Activated naive CD8-positive, alpha-beta T cell treated with anti-CD3 and anti-CD28 coated beads, Interleukin-2, amount 10 ng/mL, durations not matched to agents 7 days and 5 days (primary cell): ENCODE measurements at places on chromosomes 13 and 19. TPM values are rescaled to one million over a fixed set of nuclear protein-coding genes. Genes with fewer than 3 reads are reported as not detected.
A peak's percentile ranks its signal among the peaks of the same experiment; 100 is the strongest.

DNA sequence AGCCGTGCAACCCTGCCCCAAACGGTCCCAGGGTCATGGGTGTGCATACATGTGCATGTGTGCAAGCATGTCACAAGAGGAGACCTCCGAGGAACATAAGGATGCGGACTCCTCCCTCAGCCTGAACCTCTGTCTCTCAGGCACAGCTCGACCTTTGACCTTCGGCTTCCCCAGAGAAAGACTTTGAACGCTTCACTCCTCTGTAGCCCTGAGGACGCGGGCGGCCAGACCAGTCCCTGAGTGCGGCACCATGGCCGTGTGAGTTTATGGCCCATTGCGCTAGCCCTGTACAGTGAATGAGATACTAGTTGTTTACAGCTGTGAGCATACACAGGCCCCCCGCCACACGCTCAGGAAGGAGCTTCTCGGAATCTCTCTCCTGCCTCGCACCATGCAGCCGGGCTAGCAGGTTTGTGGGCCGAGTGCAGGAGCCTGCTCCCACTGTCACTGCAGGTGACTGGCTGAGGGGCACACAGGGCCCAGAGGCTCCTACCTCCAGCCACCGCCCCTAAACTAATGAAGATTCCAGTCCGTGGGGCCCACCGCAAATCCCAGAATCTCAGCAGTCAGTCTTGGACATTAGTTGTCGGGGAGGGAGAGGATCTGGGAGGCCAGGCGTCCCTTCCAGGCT is 10.8 kb downstream of the RASA3 start:
- peak overlapping the region; percentile 16 for H3K4me3 ChIP-seq
- peaks cover 18% of the 10 kb centered on the region for H3K36me3 ChIP-seq
- peaks cover 2% of the 10 kb centered on the region for H3K27me3 ChIP-seq
- no peak for DNase-seq

DNA sequence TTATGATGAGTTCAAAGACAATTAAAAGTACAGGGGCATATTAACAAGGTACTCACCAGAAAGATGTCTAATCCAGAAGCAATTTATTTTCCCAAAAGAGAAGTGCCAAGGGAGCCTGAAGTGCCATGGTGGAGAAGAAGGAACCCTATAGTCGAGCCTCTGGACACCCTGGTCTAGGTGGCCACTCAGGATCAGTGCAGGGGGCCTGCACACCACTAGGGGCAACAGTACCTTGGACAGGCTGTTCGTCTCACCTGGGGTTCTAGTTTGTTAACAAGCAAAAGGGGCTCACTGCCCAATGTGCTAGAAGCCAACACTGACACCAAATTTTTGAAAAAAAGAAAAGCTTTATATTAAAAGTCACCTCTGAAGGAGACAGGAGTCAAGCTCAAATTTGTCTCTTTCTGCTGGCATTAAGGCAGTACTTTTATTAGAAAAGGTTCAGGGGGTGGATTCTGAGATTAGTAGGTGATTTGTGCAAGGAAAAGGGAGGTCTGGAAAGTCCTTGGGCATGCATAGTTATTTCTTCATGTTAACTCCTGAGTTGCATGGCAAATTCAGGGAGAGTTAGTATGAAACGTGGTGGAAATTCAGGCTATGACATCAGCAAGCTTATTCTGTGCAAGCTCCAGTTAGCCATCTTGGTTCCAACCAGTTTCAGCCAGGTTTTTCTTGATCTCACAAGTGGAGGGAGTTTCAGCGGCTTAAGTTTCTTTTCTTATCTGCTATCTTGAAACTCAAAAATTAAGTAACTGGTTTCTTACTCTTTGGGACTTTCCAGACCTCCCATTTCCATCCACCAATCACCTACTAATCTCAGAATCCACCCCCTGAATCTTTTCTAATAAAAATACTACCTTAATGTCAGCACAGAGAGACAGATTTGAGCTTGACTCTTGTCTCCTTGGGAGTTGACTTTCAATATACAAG is 884 bp upstream of the CBY2 start:
- H3K27ac ChIP-seq = no peak overlapping the region
- no peak overlapping the region for H3K4me3 ChIP-seq
- H3K36me3 ChIP-seq = no peaks in the 10 kb centered on the region
- peaks cover 2% of the 10 kb centered on the region for H3K27me3 ChIP-seq

DNA sequence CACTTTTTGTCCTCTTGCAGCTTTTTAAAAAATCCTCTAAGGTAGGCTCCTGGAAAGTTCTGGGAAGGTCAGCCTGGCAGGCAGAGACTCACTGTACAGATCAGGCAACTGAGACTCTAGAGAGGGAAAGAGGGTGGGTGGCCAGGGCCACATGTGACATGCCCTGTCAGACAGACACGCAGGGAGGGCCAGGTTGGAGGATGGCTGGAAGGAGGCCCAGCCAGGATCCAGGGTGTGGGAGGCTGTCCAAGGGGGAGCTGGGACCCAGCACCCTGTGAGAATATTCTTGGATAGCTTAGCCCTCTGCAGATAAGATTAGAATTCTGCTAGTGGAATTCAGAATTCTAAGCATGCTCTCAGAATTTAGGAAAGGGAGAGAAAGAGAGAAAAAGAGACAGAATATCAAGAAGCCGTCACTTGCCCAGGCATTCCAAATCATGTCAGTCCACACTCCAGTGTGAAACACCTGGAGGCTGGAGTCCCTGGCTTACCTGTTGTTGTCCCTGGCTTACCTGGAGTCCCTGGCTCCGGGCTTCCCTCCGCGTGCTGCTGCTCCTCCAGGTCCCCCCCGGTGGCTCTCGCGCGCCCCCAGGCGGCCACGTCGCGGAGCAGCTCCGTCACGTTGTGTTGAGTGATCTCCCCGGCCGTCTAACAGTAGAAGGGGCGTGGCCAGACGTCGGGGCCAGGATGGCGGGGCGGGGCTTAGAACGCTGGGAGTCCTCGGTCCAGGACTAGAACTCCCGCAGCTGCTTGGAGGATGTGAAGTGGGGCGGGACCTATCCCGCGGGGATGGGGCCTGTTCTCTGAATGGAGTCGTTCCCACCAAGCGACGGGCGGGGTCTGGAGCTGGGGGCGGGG is 2.8 kb upstream of the TNNI3 start:
- H3K4me3 ChIP-seq = no peak overlapping the region
- no peaks in the 10 kb centered on the region for H3K36me3 ChIP-seq
- H3K4me1 ChIP-seq = peaks cover 10% of the 10 kb centered on the region
- H3K27me3 ChIP-seq = peaks cover 34% of the 10 kb centered on the region

DNA sequence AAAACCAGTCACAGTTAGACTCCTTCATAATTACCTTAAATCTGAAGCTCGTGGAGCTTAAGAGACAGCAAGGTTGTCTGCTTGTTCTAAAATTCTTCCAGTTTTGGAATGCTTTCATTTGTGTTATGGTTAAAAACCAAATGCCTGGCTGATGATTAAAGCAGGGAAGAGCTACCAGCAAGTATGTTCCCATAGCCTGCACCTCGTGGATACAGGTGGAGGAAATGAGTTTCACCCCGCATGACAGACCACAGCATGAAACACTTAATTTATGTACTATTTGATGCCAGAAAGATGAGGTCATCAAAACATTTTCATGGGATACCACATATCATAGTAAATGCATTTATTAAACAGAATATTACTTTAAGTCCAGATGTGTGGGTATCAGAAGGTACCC is 416 bp upstream of the DOCK9 start:
- H3K4me1 ChIP-seq = peaks cover 40% of the 10 kb centered on the region
- no peaks in the 10 kb centered on the region for H3K27me3 ChIP-seq
- peaks cover 9% of the 10 kb centered on the region for H3K36me3 ChIP-seq
- no peak for DNase-seq

- H3K27me3 ChIP-seq = no peaks in the 10 kb centered on the region
- peaks cover 3% of the 10 kb centered on the region for H3K4me1 ChIP-seq
- H3K36me3 ChIP-seq = peaks cover 3% of the 10 kb centered on the region
- no peak overlapping the region for H3K4me3 ChIP-seq
These were observed 68.0 kb downstream of the KDM4B start for GRCh38 chr19:5036698-5037563.

The FXYD7 gene
- total RNA-seq = 6.5 TPM

- no peak overlapping the region for H3K4me3 ChIP-seq
- no peaks in the 10 kb centered on the region for H3K27me3 ChIP-seq
- no peak overlapping the region for H3K27ac ChIP-seq
- DNase-seq = no peak
- no peaks in the 10 kb centered on the region for H3K4me1 ChIP-seq
- no peaks in the 10 kb centered on the region for H3K36me3 ChIP-seq
These were observed 194.3 kb downstream of the TEX29 start for GRCh38 chr13:111514610-111515306.

DNA sequence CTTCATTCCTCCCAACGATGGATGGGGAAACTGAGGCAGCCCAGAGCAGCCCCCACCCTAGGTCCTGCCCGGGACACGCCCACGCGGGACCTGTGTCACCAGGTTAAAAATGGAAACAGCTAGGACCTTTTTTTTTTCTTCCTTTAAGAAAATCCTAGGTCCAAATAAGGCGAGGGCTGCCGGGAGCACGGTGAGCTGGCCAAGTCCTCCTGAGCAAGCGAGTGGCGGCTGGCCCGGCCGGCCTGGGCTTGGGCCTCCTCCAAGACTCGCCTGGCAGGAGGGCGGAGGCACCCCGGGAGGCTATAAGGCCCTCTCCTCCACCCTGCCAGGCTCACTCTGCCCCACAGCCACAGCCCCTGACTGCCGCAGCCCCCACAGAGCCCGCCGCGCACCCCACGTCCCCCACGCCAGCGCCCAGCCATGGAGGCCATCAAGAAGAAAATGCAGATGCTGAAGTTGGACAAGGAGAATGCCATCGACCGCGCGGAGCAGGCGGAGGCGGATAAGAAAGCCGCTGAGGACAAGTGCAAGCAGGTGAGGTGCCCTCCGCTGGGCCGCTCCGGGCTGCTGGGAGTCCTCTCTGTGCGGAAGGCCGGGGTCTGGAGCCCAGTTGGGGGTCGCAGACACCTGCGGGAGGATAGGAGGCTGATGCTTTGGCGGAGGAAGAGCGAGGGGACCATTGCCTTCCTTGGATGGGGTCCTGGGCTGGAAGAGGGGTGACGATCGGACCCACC is 8.9 kb upstream of the TPM4 start:
- DNase-seq = no peak
- H3K27ac ChIP-seq = no peak overlapping the region
- H3K36me3 ChIP-seq = no peaks in the 10 kb centered on the region
- peaks cover 22% of the 10 kb centered on the region for H3K4me1 ChIP-seq

DNA sequence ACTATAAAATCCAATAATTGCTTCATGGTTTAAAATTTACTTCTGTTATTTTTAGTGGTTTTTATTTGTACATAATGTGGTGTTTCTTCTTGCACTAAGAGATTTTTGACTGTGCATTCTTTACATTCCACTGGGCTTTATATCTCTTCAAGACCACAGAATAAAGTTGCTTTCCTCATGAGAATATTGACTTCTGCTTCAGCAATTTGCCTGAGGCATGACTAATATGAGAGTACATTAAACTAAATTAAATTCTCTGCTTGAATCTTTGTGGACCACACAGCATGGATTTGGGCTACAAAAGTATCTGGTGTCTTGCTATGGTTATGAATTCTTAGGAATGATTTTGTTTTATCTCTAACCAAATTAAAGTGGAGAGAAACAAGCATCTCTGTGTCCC is 1463.4 kb upstream of the PCDH20 start:
- H3K36me3 ChIP-seq = no peaks in the 10 kb centered on the region
- H3K4me3 ChIP-seq = no peak overlapping the region
- DNase-seq = no peak
- no peaks in the 10 kb centered on the region for H3K4me1 ChIP-seq
- H3K27me3 ChIP-seq = no peaks in the 10 kb centered on the region

The CCNA1 gene
- total RNA-seq = 0.28 TPM

GRCh38 chr13:108313382-108313781 is 43.9 kb downstream of the TNFSF13B start:
- no peaks in the 10 kb centered on the region for H3K4me1 ChIP-seq
- peaks cover 2% of the 10 kb centered on the region for H3K27me3 ChIP-seq
- no peak for DNase-seq
- peaks cover 5% of the 10 kb centered on the region for H3K36me3 ChIP-seq
- no peak overlapping the region for H3K27ac ChIP-seq
- no peak overlapping the region for H3K4me3 ChIP-seq

DNA sequence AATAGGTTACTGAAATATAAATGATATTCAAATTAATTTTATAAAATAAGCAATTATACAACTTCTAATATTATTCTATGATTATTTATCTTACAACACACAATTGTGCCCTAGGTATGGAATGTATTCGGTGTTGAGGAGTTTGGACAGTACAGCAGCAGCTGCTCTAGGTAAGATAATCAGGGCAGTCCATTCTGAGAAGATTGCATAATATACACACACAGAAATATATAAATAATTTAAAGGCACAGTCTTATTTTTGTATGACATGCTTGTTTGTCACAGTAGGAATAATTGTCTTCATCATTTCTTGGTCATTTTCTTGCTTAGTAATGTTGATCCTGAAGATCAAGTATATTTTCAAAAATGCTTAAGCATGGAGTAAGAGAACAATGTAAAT is 849.4 kb upstream of the MIR17HG start:
- no peak for DNase-seq
- no peaks in the 10 kb centered on the region for H3K36me3 ChIP-seq
- H3K27ac ChIP-seq = no peak overlapping the region
- H3K27me3 ChIP-seq = no peaks in the 10 kb centered on the region
- H3K4me3 ChIP-seq = no peak overlapping the region
- H3K4me1 ChIP-seq = no peaks in the 10 kb centered on the region

GRCh38 chr13:68439817-68440216 is 1209.7 kb upstream of the PCDH9 start:
- no peaks in the 10 kb centered on the region for H3K27me3 ChIP-seq
- no peak for DNase-seq
- no peak overlapping the region for H3K27ac ChIP-seq
- no peaks in the 10 kb centered on the region for H3K4me1 ChIP-seq
- H3K4me3 ChIP-seq = no peak overlapping the region

DNA sequence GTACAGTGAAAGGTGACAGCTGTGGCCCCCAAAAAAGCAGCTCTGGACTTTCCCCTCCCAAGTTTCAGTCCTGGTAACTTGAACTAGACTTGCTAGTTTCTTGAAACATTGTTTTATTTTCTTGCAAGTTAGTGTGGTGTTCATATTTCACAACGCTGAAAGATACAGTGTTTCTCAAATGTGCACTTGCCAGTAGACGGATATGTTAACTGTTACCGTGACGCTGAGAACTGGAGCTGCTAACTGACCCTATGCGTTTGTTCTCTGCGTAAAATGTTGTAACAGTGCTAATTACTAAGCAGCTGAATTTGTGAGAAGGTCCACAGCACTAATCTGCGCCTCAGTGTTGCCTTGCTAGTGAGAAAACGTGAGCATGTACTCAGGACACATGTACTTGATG is 79.6 kb downstream of the GGACT start:
- peaks cover 2% of the 10 kb centered on the region for H3K27me3 ChIP-seq
- H3K4me1 ChIP-seq = peaks cover 7% of the 10 kb centered on the region
- no peak for DNase-seq
- peaks cover 1% of the 10 kb centered on the region for H3K36me3 ChIP-seq

- no peaks in the 10 kb centered on the region for H3K4me1 ChIP-seq
- no peak for DNase-seq
- no peak overlapping the region for H3K27ac ChIP-seq
- no peaks in the 10 kb centered on the region for H3K36me3 ChIP-seq
- H3K27me3 ChIP-seq = peaks cover 7% of the 10 kb centered on the region
These were observed 23.5 kb upstream of the SLC15A1 start for GRCh38 chr13:98775844-98776598.

GRCh38 chr19:28224441-28224840 is 988.5 kb downstream of the UQCRFS1 start:
- no peaks in the 10 kb centered on the region for H3K36me3 ChIP-seq
- H3K27ac ChIP-seq = no peak overlapping the region
- H3K27me3 ChIP-seq = no peaks in the 10 kb centered on the region
- DNase-seq = no peak
- H3K4me3 ChIP-seq = no peak overlapping the region

The DCUN1D2 gene
- total RNA-seq = 26.3 TPM

The ZNF610 gene
- 3.9 TPM for total RNA-seq

The PRR36 gene
- total RNA-seq = 0.78 TPM

GRCh38 chr19:12140545-12141404 is 625 bp upstream of the ZNF20 start:
- peaks cover 28% of the 10 kb centered on the region for H3K36me3 ChIP-seq
- H3K27ac ChIP-seq = peak overlapping the region; percentile 67
- DNase-seq = peak; percentile 83
- peaks cover 23% of the 10 kb centered on the region for H3K4me1 ChIP-seq
- no peaks in the 10 kb centered on the region for H3K27me3 ChIP-seq
